Stimulated activated CD8-positive, alpha-beta memory T cell treated with anti-CD3 and anti-CD28 coated beads, Interleukin-15, amount 100 ng/mL, for 1 hour (primary cell): ENCODE measurements at places on chromosomes 1 and 21.

GRCh38 chr1:45393718-45394302 is 53.6 kb upstream of the MUTYH start:
- no peak for DNase-seq

GRCh38 chr21:33289199-33289819 is 23.1 kb downstream of the IL10RB start:
- DNase-seq = no peak

DNA sequence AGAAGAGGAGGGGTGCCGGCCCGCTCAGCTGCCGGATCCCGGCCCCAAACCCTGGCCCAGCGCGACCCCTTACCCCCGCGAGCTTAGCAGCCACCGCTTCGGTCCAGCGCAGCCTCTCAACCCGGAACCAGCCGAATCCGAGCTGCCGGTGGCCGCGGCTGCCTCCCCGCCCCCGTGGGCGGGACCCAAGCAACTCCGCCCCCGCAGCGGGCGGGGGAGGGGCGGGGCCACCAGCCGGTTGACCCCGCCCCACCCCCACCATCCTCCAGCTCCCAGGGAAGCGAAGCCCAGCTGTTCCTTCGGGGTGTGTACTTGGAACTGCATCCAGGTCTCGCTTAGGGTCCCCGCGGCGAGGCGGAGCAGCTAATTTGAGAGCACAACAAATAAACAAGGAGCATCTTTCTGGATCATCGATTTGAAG is at the start of gene TRIM62:
Gene TRIM62, minus strand, starts transcription at position 123 of the 421 bp plus-strand sequence. CDS start 611 bp downstream, outside the sequence.
- DNase-seq = peak; percentile 43

- no peak for DNase-seq
Observed at GRCh38 chr1:9503001-9503675, 36.1 kb upstream of the SLC25A33 start.

DNA sequence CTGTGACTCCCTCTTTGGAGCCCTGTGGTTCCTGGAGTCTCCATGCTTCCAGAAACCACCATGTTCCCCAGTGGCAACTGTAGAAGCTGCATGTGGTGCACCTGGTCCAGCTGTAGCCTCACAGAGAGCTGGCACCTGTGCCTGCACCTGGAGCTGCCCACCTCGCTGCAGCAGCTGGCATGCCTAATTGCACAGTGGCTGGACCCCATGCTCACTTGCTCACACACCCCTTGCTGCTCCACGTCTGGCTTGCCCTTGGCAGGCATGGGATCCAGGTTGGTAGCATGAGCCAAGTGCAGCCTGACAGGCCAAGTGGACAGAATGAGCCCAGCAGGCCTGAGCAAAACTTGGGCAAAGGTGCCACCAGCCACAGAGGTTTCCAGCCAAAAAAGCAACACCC is 680.1 kb downstream of the MATN1 start:
- no peak for DNase-seq

DNA sequence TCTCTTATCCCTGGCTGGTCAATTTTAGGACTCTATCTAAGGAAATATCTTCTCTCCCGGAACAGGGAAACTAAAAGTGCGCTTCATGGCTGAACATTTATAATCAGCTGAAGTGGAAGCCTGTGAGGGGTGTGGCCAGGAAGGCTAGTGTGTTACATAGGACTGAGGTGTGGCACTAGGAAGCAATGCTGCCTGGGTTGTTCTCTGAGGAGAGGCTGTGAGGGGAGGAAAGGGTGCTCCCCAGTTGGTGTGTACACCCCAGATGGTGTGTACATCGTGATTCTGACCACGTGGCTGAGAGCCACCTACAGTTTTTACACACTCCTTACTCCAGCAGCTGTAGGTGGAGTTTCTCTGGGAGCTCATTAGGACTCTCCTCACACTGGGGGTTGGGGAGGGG is 16.3 kb downstream of the NTPCR start:
- no peak for DNase-seq

DNA sequence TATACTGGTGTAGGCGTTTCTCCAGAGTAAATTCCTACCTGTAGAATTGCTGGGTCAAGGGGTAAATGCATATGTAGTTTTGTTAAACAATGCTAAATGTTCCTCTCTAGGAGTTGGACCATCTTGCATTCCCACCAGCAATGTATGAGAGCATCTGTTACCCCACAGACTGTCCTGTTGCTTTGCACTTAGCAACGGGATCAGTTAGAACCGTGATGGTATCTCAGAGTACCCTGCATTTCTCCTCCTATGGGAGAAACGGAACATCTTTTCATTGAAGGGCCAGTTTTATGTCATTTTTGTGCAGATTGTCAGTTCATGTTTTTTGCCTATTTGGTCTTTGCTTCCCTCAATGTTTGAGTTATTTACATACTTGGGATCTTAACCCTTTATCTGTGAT is 18.0 kb upstream of the RIPPLY3 start:
- no peak for DNase-seq

DNA sequence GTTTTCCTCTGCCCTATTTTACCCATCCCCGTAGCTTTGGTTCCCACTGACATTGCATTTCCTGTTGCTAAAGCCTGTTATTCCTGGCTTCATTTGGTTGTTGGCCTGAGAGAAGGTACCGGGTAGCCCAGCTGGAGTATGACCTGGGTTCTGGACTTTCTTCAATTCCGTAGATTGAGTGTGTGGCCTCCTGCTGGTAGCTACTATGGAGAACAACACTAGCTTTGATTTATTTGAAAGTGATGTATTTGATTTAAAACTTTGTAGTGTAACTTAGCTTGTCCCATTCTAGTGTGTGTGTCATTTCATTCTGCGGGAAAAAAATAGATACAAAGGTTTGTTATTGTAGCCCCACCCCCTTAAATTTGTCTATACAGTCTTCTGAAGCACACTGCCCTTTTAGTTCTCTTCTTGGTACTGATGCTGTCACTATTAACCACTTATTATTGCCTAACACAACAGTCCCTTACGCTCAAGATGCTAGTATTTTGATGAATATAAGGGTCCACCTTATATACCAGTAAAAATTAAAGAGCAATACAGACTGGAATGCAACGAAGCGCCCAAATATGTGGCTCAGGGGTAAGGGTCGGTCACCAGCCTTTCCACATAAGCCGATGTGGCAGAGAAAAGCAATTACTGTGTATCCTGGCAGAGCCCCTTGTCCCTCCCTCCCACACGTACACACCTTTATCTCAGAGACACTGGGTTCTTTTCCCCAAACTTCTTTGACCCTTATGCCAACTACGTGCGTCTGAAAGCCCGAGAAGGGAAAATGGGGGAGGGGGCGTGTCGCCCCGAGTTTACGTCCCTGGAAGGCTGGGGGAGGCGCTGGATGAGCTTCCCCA is 643 bp upstream of the MOV10 start:
- no peak for DNase-seq

DNA sequence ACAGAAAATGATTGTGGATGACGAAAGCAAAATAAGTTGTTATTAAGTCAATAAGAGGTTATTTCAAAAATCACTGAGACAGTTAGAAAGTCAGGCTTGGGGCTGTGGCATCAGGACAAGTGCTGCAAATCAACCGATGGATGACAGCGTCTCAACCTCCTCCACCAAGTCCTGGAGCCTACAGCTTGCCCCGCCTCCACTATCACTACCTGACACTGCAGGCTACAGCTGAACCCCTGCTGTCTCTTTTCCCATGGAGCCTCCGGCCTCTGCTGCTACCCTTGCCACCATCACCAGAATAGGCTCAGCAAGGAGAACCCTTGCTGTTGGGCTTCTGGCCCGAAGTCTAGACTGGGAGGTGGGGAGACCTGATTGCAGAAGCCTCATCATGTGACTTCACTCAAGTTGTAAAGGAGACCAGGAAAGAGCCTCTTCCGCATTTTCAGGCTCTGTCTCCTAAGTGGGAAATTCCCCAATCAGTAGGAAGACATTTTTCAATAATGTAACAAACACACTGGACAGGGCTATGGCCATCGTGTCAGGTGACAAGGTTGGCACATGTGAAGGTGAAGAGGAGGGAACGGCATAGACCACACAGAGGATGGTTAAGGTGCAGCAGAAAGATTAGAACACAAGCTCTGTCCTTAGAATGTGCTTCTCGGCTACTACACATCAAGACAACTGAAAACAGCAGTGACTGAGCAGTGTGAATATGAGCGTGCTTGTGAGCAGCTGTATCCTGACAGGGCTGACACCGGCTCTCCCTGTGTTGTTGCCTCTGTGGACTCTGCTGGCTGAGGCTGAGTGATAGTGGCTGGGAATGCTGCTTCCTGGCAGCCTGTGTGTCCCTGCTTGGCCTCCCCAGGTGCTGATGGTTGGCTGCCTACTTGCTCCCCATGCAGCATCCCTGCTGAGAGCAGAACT is 660.7 kb downstream of the PTPRU start:
- no peak for DNase-seq

DNA sequence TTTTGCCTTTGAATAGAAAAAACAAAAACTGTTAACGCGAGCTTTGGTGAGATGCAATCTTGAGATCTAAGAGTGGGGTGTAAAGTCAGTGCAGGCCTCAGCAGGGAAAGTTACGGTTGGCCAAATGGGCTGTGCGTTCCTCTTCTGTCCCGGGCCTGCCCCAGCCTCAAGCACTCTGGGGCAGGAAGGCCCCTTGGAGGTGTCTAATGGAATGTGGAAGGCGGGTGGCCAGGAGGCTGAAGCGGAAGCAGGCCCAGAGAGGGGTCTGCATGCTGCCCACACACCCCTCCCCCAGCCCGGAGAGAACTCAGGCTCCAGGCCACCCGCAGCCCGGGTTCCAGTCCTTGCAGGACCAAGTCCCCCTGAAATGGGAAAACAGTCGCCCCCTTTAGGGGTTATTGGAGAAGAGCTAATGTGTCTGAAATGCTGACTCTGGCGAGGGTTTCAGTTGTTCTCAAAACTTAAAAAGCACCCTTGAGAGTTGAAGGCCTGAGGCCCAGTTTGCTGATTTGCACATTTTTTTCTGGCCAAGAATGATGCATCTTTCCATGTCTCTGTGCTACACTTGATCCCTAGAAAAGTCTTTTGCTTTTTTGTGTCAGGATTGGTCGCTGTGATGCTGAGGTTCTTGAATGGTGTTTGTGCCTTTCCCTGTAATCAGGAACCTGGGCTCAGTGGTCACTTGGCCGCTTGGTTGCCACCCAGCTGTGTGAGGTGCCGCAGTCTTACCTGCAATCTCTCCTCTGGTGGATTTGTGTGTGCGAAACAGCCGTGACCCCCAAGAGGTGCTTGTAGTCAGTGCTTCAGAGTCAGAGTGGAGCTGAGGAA is 2.0 kb downstream of the COL18A1 start:
- no peak for DNase-seq

GRCh38 chr1:166167572-166167925 is 748 bp upstream of the FAM78B start:
- DNase-seq = no peak

- no peak for DNase-seq
Observed at GRCh38 chr1:191327868-191328267, 830.4 kb upstream of the RGS18 start.

GRCh38 chr1:217495249-217495648 is 135.6 kb downstream of the GPATCH2 start:
- no peak for DNase-seq

- no peak for DNase-seq
Observed at GRCh38 chr21:31338908-31339368, 5.1 kb downstream of the TIAM1 start.

- no peak for DNase-seq
Observed at GRCh38 chr1:231233735-231234417, 7.1 kb upstream of the GNPAT start.

GRCh38 chr1:167541003-167541402 is 12.6 kb downstream of the CREG1 start:
- DNase-seq = no peak

GRCh38 chr1:223771814-223772770 is 59.8 kb downstream of the CAPN2 start:
- no peak for DNase-seq

DNA sequence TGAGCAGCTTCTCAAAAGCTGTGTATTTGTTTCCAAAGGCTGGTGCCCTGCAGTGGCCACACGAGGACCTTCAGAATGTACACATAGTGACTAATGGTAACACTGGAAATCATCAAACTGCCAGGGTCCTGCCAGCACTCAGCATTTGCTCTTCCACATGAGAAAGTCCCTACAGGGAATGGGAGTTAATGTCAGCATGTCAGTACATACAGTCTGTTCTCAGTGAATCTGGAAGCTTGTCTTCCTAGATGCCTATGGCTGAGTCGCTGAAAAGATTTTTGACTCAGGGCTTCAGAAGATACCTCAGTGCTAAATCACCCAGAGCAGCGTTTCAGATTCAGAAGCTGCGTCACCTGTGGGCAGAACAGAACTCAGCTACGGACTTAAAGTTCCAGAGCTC is 108.2 kb downstream of the CDC7 start:
- DNase-seq = no peak

- DNase-seq = no peak
Observed at GRCh38 chr1:91600431-91601337, 100.0 kb downstream of the CDC7 start.

GRCh38 chr1:204651843-204652421 is 33.6 kb downstream of the LRRN2 start:
- no peak for DNase-seq

DNA sequence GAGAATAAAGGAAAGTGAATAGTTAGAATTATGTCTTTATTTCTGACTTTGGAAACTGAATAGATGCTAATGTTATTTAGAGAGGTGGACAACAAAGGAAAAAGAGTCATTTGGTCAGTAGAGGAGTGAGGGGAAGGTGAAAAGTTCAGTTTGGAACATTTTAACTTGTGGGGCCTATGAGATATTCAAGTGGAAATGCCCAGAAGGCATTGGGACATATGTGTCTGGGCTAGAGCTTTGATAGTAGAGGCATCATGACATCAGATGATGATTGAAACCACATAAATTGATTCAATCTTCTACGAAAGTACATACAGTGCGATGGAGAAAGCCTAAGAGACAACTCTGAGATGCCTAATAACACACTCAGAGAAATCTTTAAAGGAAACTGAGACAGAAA is 151.7 kb upstream of the COL11A1 start:
- no peak for DNase-seq

GRCh38 chr1:229114850-229115365 is 156.0 kb upstream of the RAB4A start:
- no peak for DNase-seq

DNA sequence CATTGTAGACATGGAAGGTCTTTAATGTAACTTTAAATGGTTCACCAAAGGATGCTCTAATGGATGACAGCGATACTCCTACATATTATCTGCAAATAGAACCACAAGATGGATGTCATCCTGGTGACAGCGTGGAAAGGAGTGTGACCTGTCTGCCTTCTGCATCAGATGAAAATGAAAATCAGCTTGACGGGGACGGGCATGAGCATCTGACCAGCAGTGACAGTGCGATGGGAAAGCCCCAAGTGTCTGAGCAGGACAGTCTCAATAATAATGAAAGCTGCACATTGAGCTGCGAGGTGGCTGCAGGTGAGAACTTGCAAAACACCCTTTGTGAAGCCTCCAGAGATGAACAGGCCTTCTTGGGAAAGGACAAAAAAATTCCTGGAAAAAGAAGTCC is 25.2 kb downstream of the CNST start:
- DNase-seq = no peak

GRCh38 chr1:219430419-219430818 is 182.5 kb downstream of the ZC3H11B start:
- no peak for DNase-seq

GRCh38 chr1:41833519-41834000 is 85.2 kb downstream of the HIVEP3 start:
- no peak for DNase-seq

GRCh38 chr1:154659823-154660592 is 52.0 kb upstream of the ADAR start:
- DNase-seq = no peak
